Stimulated activated CD4-positive, alpha-beta T cell treated with anti-CD3 and anti-CD28 coated beads, Interleukin-4, amount 100 ng/mL, for 1 hour (primary cell): ENCODE measurements at places on chromosomes 1 and 21.

GRCh38 chr1:200527670-200528069 lies 92.9 kb downstream of the KIF14 start:
- DNase-seq, result no peak

- DNase-seq, result no peak
Observed at GRCh38 chr1:108691128-108691941, 775 bp upstream of the PRPF38B start.

- DNase-seq, result no peak
Observed at GRCh38 chr1:169650551-169650950, 20.6 kb upstream of the SELP start.

- DNase-seq, result no peak
Observed at GRCh38 chr1:216051071-216051470, 372.2 kb downstream of the USH2A start.

GRCh38 chr1:109948285-109948630 lies 36.3 kb upstream of the AHCYL1 start:
- DNase-seq, result no peak

DNA sequence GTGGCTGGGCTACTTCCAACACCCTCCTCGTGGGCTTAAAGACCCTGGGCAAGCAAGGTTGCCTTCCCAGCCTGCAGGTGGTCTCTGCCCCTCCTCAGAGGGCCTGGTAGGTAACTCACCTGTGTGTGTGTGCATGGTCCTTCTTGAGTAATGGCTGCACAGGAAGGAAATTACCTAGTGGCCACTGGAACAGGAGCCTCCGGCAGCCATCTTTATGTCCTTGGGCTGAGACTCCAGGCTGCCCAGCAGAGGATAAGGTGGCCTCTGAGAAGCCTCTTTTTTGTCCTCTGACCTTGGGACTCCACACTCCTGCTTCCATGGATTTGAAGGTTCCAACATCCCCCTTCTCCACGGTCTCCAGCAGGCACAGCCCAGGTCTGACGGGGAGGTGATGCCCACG lies 20.0 kb downstream of the DRAXIN start:
- no peak for DNase-seq

DNA sequence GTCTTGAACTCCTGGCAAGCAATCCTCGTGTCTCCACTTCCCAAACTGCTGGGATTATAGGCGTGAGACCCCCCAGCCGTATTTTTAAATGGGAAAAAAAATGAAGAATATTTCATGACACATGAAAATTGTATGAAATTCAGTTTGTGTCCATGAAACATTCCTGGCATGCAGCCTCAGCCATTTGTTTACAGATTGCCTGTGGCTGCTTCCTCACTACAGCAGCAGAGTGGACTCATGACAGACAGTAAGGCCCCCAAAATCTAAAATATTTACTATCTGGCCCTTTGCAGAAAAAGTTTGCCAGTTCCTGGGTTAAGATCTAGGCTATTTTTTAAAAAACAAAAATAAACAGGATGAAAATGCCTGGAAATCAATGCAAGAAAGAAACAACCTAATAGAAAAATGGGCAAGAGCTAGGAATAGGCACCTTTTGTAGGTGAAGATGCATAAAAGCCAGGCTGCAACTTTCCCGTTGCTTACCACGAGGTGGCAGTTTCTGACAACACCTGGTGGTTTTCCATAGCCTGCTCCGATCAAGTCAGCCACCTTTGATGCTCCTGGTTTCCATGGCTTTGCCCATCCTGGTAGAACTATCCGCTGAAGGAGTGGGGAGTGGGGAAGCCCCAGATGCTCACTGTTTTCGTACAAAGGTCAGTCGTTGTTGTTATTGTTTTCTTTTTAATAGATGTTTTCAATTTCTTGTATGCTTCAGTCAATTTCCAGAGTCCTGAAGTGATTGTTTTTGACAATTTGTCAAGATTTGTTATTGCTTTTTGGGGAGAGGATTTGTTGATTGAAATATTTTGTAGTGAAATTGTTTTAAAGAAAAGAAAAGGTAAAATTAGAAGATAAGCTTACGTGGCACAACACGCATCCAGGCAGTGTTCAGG lies 24.3 kb downstream of the UBE2Q1 start:
- DNase-seq, result no peak

DNA sequence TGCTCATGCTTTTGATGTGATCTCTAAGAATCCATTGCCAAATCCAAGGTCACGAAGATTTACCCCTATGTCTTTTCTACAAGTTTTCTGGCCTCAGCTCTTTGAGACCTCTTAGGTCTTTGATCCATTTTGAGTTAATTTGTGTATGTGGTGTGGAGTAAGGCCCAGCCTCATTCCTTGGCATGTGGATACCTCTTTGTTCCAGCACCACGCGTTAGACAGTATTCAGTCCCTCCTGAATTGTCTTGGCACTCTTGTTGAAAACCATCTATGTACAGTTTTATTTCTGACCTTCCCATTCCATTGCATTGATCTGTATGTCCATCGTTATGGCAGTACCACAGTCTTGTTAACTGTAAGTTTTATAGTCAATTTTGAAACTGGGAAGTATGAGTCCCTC lies 8.0 kb upstream of the FTCD start:
- DNase-seq, result no peak
